Natural killer cell (primary cell): ENCODE measurements at places on chromosomes 12 and 14. TPM values are rescaled to one million over a fixed set of nuclear protein-coding genes. Genes with fewer than 3 reads are reported as not detected.

- DNase-seq: no peak
Observed at GRCh38 chr14:59422069-59422881, 42.9 kb downstream of the GPR135 start.

DNA sequence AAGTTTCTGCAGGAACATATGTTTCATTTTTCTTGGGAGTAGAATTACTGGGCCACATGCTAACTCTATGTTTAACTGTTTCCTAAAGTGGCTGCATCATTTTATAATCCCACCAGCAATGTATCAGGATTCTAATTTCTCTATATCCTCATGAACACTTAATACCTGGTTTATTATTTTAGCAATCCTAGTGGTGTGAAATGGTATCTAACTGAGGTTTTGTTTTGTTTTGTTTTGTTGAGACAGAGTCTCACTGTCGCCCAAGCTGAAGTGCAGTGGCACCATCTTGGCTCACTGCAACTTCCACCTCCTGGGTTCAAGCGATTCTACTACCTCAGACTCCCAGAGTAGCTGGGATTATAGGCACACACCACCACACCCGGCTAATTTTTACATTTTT, 6.5 kb downstream of the SPTLC2 start:
- DNase-seq: no peak

The DNAH10 gene
- total RNA-seq: 0.94 TPM

DNA sequence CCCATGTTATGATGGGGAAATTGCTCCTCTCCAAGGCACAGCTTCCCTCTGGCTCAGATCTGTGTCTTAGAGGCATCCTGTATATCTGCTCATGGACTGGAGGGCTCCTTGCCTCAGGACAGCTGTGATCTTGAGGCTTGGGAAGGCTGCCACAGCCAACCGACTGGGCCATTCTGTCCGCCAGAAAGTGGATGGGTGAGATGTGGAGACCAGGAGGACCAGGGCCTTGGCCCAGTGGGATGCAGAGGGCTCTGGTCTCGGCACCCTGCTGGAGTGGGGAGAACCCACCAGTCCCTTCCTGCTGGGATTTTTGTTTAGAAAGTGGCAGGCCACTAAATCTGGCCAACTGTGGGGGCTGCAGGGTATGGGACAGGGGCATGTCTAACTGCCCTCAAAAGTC, 148.6 kb downstream of the CALM1 start:
- DNase-seq: no peak

- no peak for DNase-seq
Observed at GRCh38 chr12:3777206-3777809, 24.4 kb upstream of the CRACR2A start.
